Femur (tissue), 1 donor: ENCODE measurements at places on chromosomes 2 and 18.

DNA sequence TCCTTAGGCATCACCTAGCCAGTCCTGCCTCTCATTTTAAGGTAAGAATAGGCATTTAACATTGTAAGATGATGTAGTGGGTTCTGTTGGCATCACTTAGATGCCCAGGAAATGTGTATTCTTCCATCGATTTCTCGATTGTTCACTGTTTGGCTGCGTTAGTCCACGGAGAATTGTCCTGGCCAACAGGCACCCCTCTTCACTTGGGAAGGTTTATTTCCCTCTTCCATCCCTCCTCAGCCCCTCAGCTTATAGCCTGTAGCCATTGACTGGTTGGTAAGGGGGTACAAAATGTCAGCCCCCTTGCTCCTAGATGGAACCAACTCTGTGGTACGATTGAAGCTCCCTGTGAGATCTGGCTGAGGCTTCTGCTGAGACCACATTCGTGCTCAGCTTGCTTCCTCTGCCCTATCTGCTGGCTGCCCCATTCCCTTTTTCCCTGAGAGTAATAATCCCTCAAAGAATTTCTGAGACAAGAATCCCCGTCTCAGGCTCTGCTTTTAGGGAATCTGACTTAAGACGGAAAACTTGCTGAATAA lies 43.4 kb downstream of the PLEKHA3 start:
- DNase-seq = no peak

- no peak for DNase-seq
Observed at GRCh38 chr2:203867561-203868200, at the start of gene CTLA4. Gene CTLA4 (plus strand): TSS chr2:203867771. CDS start chr2:203867943, 172 bp downstream.

DNA sequence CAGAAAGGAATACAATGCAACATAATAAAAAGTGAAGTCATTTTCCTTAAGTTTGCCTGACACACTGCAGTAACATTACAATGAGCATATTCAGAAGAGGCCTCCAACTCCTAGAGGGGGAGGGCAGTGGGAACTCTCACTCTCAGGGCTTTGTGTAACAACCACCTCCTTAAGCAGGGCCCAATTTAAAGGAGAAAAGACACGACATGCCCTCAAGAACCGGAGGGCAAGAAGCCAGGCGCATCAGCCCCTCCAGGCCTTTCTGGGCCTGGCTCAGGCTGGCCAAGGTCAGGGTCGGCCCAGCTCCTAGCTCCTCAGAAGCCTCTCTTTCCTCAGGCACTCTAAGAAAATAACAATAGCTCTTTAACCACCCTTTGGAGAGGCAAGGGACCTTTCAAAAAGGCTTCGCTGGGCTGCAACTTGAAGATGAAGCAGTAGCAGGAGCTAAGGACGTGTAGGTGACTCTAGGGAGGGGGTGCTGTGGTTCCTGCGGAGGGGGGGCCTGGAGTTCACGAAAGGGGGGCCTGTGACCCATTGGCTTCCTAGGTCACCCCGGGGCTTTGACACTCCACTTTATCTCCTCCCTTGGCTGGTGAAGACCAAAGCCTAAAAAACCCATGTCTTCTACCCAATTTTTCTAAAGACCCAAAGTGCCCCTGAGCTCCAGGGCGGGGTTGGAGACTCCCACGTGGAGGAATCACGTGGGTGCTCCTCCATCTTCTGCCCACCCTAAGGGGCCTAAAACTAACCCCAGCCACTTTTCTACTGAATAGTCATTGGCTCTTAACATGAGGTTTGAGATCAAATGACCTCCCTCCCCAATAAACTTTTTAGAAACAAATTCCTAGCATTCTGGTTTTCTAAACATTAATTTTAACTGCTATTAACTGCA lies 13.3 kb downstream of the SERTAD2 start:
- no peak for DNase-seq

DNA sequence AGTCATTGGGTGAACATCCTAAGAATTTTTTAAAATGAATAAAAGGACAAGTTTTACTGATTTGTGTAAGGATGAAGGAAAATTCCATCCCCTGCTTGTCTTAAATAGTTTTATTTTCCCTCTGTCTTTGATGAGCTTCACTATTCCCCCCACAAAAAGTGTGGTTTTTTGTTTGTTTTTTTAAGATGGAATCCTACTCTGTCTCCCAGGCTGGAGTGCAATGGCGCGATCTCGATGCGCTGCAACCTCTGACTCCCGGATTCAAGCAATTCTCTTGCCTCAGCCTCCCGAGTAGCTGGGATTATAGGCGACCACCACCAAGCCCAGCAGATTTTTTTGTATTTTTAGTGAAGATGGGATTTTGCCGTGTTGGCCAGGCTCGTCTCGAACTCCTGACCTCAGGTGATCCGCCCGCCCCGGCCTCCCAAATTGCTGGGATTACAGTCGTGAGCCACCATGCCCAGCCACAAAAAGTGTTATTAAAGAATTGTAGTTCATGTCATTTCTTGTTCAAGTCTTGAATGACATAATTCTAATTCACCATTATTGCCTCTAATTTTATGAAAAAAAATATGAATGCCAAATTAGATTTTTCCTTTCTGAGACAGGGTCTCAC lies 91.7 kb downstream of the AGPS start:
- no peak for DNase-seq

GRCh38 chr2:62208074-62208757 lies 12.3 kb downstream of the B3GNT2 start:
- DNase-seq = no peak

- no peak for DNase-seq
Observed at GRCh38 chr2:20436716-20437470, 10.0 kb upstream of the RHOB start.
